Activated naive CD4-positive, alpha-beta T cell treated with anti-CD3 and anti-CD28 coated beads, Interleukin-2, amount 10 ng/mL, durations not matched to agents 7 days and 5 days (primary cell): ENCODE measurements at places on chromosomes 4 and X.

DNA sequence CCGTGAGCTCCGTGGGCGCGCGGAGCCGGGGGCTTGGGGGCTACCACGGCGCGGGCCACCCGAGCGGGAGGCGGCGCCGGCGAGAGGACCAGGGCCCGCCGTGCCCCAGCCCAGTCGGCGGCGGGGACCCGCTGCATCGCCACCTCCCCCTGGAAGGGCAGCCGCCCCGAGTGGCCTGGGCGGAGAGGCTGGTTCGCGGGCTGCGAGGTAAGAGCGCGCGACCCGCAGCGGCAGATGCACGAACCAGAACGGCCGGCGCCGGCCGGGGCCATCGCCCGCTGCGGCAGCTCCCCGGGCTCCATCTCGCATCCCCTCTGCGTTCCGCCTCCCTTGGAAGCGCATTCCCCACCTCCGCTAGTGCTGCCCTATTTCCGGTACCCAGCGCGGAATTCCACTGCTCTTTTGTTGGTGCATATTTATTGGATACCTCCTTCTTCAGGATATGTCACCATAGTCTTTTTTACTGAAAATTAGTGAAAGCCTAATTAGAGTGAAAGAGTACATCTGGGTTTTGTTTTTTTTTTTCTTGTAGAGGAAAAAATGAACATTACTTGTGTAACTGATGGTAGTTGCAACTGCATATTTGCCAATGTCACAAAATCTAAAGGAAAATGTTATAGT lies 797 bp downstream of the PKD2 start:
- H3K36me3 ChIP-seq = peaks cover 5% of the 10 kb centered on the region
- peak overlapping the region; percentile 0 for H3K27ac ChIP-seq
- peaks cover 33% of the 10 kb centered on the region for H3K27me3 ChIP-seq
- DNase-seq = peak; percentile 42
- peaks cover 31% of the 10 kb centered on the region for H3K4me1 ChIP-seq
- H3K4me3 ChIP-seq = peak overlapping the region; percentile 89

- no peak for DNase-seq
- no peaks in the 10 kb centered on the region for H3K4me1 ChIP-seq
- H3K27me3 ChIP-seq = no peaks in the 10 kb centered on the region
Measured at GRCh38 chr4:21962691-21963090, 14.1 kb upstream of the KCNIP4 start.

DNA sequence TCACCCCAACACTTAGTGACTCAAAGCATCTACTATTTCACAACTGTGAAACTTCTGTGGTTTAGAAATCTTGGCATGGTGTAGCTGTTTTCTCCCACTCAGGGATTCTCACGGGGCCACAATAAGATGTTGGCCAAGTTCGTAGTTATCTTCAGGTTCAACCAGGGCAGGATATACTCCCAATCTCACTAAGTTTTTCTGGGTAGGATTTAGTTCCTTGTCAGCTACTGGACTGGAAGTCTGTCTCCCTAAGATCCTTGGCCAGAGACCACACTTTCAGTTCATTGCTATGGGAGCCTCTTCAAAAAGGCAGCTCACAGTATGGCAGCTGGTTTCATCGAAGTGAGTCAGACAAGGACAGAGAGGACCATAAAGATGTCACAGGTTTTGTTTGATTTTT lies 111.7 kb upstream of the PDHA2 start:
- no peaks in the 10 kb centered on the region for H3K4me1 ChIP-seq

DNA sequence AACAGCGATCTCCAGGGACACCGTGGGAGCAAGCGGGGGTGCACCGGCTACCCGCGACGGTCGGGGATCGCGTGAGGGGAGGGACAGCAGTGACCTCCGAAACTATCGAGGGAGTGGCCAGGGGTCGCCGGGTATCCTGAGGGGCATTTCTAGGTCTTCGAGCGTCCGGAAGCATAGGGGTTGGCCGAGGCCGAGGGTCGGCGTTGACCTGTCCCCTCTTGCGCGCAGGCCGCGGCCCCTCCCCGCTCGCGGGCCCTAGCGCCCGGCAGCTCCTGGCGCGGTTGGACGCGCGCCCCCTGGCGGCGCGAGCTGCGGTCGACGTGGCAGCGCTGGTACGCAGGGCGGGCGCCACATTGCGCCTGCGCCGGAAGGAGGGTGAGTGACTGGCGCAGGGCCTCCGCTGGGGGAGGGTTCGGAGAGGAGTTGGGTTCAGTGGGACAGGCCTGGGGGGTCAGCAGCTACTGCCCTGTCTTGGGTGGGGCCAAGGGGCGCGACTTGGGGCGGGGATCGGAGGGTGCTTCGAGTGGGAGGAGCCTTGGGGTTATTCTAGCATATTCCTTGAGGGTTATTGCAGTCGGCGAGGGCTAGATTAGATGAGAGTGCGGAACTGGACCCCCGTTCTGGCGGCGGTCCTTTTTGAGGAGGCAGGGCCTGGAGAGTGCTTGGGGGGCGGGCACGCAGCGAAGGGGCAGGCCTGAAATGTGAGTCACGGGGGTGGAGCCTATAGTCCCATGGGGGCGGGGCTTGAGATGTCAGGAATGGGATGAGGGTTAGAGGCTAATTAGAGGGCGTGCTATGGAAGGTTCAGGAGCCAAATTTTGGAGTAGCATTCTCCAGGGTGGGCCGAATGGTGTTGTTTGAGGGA lies 1.2 kb downstream of the MAGIX start:
- no peaks in the 10 kb centered on the region for H3K36me3 ChIP-seq
- peak; percentile 85 for DNase-seq
- H3K4me1 ChIP-seq = peaks cover 39% of the 10 kb centered on the region
- peak overlapping the region; percentile 90 for H3K27ac ChIP-seq

GRCh38 chrX:29947225-29947624 lies 268.1 kb upstream of the MAGEB2 start:
- no peak for DNase-seq
- H3K27ac ChIP-seq = no peak overlapping the region
- no peaks in the 10 kb centered on the region for H3K36me3 ChIP-seq
- H3K4me1 ChIP-seq = no peaks in the 10 kb centered on the region
- H3K4me3 ChIP-seq = no peak overlapping the region

GRCh38 chr4:123093236-123093635 lies 170.8 kb upstream of the NUDT6 start:
- no peak overlapping the region for H3K27ac ChIP-seq
- H3K27me3 ChIP-seq = no peaks in the 10 kb centered on the region
- DNase-seq = no peak
- H3K4me3 ChIP-seq = no peak overlapping the region
- peaks cover 10% of the 10 kb centered on the region for H3K36me3 ChIP-seq

GRCh38 chr4:128606173-128606572 lies 203.3 kb upstream of the JADE1 start:
- no peak overlapping the region for H3K27ac ChIP-seq
- H3K27me3 ChIP-seq = no peaks in the 10 kb centered on the region
- no peak overlapping the region for H3K4me3 ChIP-seq
- no peaks in the 10 kb centered on the region for H3K36me3 ChIP-seq

DNA sequence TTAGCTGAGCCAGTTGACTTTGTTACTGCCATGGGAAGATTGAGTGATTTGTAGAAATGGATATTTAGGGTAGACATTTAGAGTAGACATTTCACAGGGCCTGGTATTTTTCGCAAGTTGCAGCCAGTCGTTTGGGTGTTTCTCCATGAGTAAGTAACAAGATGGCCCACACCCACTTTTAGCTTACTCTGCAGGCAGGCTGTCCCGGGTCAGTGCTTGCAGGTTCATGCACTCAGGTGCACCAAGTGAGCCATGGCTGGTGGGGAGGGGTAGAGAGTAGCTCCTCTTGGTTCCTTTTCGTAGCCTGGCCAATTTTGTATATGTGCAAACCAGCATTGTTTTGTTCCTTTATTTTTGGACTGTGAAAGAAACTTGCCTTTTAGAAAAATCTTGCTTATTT lies 145.6 kb downstream of the POLA1 start:
- no peaks in the 10 kb centered on the region for H3K4me1 ChIP-seq
- H3K27me3 ChIP-seq = no peaks in the 10 kb centered on the region
- DNase-seq = no peak

- H3K27me3 ChIP-seq = no peaks in the 10 kb centered on the region
- H3K4me3 ChIP-seq = no peak overlapping the region
- no peak for DNase-seq
- H3K4me1 ChIP-seq = no peaks in the 10 kb centered on the region
- no peaks in the 10 kb centered on the region for H3K36me3 ChIP-seq
- no peak overlapping the region for H3K27ac ChIP-seq
Measured at GRCh38 chrX:130840345-130840744, 62.7 kb downstream of the ENOX2 start.

GRCh38 chr4:86818841-86819240 lies 30.3 kb downstream of the SLC10A6 start:
- no peak for DNase-seq
- no peaks in the 10 kb centered on the region for H3K27me3 ChIP-seq
- no peak overlapping the region for H3K27ac ChIP-seq
- H3K4me3 ChIP-seq = no peak overlapping the region

DNA sequence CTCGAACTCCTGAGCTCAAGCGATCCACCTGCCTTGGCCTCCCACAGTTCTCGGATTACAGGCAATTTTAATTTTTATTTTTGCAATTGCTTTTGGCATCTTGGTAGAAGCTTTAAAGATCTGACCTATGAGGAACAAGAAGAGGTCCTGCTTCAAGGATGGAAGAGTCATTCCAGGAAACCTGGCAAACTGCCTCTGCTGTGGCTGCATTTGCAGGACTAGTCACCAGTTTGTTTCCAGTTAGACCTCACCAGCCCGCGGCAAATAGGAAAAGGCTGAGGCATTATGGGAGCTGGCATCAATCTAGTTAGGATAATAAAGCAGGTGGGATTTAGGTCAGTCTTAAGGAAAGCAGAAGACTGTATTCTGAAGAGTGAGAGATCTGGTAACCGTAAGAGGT lies 51.9 kb upstream of the LAS1L start:
- H3K4me3 ChIP-seq = no peak overlapping the region
- H3K27me3 ChIP-seq = peaks cover 18% of the 10 kb centered on the region
- peak overlapping the region; percentile 34 for H3K27ac ChIP-seq
- no peaks in the 10 kb centered on the region for H3K36me3 ChIP-seq
- peaks cover 18% of the 10 kb centered on the region for H3K4me1 ChIP-seq

DNA sequence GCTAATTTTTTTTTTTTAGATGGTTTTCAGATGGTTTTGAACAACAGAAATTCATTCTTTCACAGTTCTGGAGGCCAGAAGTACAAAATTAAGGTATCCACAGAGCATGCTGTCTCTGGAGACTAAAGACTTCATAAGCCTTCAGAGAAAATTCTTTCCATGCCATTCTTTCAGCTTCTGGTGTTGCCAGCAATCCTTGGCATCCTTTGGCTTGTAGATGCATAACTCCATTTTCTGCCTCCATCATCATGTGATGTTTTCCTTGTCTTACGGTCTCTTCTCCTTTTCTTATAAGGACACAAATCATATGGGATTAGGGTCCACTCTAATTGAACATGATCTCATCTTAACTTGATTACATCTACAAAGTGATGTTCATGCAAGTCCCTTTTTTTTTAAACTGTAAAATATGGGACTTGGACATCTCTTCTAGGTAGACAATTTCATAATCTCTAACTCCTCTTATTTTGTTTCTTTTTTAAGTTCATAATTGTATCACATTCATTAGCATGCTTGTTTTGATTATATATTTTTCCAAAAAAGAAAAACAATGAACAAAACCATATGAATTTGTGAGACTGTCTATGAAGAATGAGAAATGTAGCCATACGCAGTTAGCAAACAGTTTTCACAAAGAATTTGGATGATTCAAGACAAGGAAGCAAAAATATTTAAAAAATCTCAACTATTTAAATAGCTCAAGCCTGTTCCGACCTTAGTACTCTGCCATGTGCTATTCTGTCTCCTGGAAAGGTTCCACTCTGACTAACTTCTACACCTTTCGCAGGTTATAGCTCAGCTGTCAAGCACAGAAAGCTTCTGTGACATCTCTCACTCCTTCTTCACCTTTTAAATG lies 53.1 kb upstream of the GIMD1 start:
- no peak for DNase-seq
- no peak overlapping the region for H3K27ac ChIP-seq
- H3K36me3 ChIP-seq = no peaks in the 10 kb centered on the region

GRCh38 chrX:16186380-16187007 lies 19.2 kb downstream of the MAGEB17 start:
- DNase-seq = no peak
- no peaks in the 10 kb centered on the region for H3K4me1 ChIP-seq
- H3K36me3 ChIP-seq = no peaks in the 10 kb centered on the region
- no peak overlapping the region for H3K27ac ChIP-seq
- no peak overlapping the region for H3K4me3 ChIP-seq

- H3K4me1 ChIP-seq = peaks cover 30% of the 10 kb centered on the region
- H3K4me3 ChIP-seq = no peak overlapping the region
- DNase-seq = no peak
- H3K36me3 ChIP-seq = no peaks in the 10 kb centered on the region
- H3K27ac ChIP-seq = no peak overlapping the region
Measured at GRCh38 chrX:3779546-3779945, 66.1 kb upstream of the PRKX start.

- H3K27me3 ChIP-seq = no peaks in the 10 kb centered on the region
- H3K4me3 ChIP-seq = no peak overlapping the region
- no peaks in the 10 kb centered on the region for H3K4me1 ChIP-seq
- H3K27ac ChIP-seq = no peak overlapping the region
- DNase-seq = no peak
Measured at GRCh38 chr4:47499700-47500099, 14.6 kb downstream of the ATP10D start.

- peaks cover 5% of the 10 kb centered on the region for H3K27me3 ChIP-seq
- no peak overlapping the region for H3K27ac ChIP-seq
- peaks cover 8% of the 10 kb centered on the region for H3K4me1 ChIP-seq
- H3K4me3 ChIP-seq = no peak overlapping the region
Measured at GRCh38 chr4:5033281-5033841, 14.1 kb upstream of the CYTL1 start.

- H3K27ac ChIP-seq = no peak overlapping the region
- H3K4me1 ChIP-seq = no peaks in the 10 kb centered on the region
- no peak for DNase-seq
- H3K27me3 ChIP-seq = no peaks in the 10 kb centered on the region
- no peak overlapping the region for H3K4me3 ChIP-seq
Measured at GRCh38 chr4:85496126-85496849, 21.3 kb downstream of the ARHGAP24 start.

GRCh38 chr4:5631352-5632065 lies 76.8 kb downstream of the EVC2 start:
- H3K27ac ChIP-seq = no peak overlapping the region
- no peaks in the 10 kb centered on the region for H3K27me3 ChIP-seq
- DNase-seq = no peak

DNA sequence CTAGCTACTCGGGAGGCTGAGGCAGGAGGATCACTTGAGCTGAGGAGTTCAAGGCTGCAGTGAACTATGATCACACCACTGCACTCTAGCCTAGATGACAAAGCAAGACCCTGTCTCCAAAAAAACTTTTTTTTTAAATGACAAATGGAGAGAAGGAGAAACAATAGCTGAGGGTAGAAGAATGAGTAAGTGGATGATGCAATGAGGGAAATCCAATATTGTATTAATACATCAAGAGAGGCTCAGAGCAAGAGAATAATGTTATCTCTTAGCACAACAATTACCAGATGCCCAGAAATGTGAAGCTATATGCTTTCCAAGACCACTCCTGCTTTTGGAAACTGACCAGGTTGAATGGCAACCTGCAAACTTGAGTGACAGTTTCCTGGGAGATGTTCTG lies 19.9 kb upstream of the GPR173 start:
- no peak overlapping the region for H3K27ac ChIP-seq
- no peak overlapping the region for H3K4me3 ChIP-seq
- H3K27me3 ChIP-seq = peaks cover 6% of the 10 kb centered on the region
- no peak for DNase-seq
- H3K36me3 ChIP-seq = no peaks in the 10 kb centered on the region

GRCh38 chr4:7759216-7759615 lies 180.4 kb downstream of the AFAP1 start:
- peaks cover 47% of the 10 kb centered on the region for H3K4me1 ChIP-seq
- H3K36me3 ChIP-seq = peaks cover 18% of the 10 kb centered on the region
- peak overlapping the region; percentile 67 for H3K4me3 ChIP-seq

GRCh38 chr4:104751468-104751867 lies 256.8 kb upstream of the CXXC4 start:
- no peaks in the 10 kb centered on the region for H3K27me3 ChIP-seq
- no peak for DNase-seq
- no peak overlapping the region for H3K27ac ChIP-seq
- H3K4me1 ChIP-seq = no peaks in the 10 kb centered on the region
- H3K36me3 ChIP-seq = no peaks in the 10 kb centered on the region
